ENCODE measurements at places on chromosomes 3 and 15.

DNA sequence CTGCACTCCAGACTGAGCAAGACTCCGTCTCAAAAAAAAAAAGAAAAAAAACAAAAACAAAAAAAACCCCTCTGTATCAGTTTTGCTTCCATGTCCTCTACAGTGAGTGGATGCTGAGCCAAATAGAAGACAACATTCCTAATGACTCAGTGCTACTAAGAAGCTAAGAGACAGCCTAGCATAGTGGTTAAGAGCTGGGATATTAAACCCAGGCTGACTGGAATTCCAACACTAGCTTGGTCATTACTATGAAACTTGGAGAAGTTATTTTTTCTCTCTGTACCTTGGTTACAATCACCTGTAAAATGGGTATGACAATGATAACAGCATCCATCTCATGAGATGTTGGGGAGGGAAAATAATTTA, 60.9 kb upstream of the PYGO1 start:
- no peak for DNase-seq

- no peak for DNase-seq
These were observed 135.3 kb upstream of the ABHD17C start for GRCh38 chr15:80559761-80560160.

- peak; percentile 40 for DNase-seq
These were observed 165.0 kb upstream of the TLE3 start for GRCh38 chr15:70262591-70263274.

GRCh38 chr15:36218991-36219390, 360.4 kb upstream of the CDIN1 start:
- DNase-seq, result no peak

- no peak for DNase-seq
These were observed 319.5 kb downstream of the THSD4 start for GRCh38 chr15:71434774-71435173.

DNA sequence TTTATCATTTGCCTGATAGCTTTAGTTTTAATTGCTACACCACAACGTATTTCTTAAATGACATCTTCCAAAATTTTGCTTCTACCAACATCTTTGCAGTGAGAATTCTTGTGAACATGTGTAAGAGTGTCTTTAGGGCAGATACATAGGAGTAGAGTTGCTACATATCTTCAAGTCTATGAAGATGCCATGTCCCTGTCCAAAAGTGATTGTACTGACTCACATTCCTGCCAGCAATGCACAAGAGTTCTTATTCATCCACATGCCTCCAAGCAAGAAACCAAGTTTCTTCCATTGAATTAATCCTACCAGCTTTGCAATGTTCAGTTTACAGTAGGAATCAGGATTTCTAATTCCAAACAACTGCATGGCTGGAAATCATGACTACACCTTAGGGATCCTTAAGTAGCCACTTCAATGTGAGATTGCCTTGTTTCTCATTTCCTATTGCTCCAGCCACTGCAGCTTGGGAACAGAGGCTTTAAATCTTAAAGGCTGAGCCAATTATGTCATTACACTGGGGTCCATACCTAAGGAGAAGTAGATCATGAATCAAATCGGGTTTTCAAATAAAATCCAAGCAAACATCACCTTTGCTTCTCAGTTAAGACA, 44.5 kb downstream of the BCL2L10 start:
- DNase-seq, result no peak

- no peak for DNase-seq
These were observed 109.7 kb downstream of the MFSD1 start for GRCh38 chr3:158911586-158911985.

- no peak for DNase-seq
These were observed 92.0 kb upstream of the TRIM42 start for GRCh38 chr3:140585828-140586227.

- no peak for DNase-seq
These were observed 86.7 kb upstream of the SELENOK start for GRCh38 chr3:53978386-53978785.

DNA sequence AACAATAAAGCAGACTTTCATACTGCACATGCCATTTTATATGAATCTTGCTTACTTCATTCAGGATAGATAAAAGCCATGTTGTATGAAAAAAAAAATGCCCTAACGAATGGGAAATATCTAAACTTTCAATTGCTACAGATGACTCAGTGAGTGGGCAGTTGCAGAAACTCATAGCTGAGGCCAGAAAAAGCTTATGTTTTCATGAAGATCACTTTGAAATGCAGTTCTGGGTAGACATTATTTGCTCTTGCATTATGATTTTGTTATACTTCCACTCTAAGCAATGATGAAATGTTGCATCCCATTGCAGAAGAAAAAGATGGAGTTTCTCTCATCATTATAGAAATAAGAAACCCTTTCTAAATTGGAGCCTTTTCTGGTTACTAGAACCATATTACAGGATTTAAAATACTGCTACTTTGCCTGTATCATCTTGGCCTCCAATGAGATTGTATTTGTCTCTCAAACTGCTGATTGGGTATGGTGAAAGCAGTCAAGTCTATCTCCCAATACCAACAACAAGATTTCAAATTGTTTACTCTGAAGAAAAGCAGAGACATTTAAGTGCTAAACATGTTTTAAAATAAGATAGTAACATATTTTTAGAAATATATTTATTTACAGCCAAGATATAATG, 17.0 kb downstream of the PEAK1 start:
- peak; percentile 68 for DNase-seq

- no peak for DNase-seq
These were observed 80.4 kb downstream of the IQSEC1 start for GRCh38 chr3:12992629-12993516.

DNA sequence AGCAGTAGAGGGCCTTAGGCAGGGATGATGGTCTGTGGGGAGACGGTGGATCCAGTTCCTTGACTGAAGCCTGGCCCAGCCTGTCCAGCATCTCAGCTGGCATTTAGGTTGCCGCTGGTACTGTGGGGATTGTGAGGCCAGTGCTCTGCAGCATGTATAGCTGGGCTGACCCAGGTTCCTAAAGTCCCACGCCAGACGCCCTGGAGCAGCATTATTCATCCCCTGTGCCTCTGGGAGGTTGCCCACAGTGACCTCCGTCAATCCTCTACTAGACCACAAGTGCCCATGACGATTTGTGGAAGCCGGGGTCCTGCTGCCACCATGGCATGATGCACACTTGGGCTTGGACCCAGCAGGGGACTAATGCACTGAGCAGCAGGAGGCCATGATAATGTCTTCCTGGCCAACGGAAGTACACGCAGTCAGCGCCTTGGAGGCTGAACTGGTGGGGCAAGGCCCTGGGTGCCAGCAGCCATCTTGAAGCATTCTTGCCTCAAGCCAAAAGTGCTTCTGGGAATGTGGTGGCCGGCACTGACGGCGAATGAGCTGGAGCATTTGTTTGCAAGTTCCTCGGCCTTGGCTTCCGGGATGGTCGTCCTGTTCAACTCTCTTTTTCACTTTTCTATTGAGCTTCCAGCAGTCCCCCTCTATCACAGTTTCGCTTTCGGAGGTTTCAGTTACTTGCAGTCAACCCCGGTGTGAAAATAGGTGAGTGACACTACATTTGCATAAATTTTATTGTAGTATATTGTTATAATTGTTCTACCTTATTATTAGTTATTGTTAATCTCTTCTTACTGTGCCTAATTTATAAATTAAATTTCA, 949.4 kb downstream of the ROBO1 start:
- DNase-seq, result no peak

DNA sequence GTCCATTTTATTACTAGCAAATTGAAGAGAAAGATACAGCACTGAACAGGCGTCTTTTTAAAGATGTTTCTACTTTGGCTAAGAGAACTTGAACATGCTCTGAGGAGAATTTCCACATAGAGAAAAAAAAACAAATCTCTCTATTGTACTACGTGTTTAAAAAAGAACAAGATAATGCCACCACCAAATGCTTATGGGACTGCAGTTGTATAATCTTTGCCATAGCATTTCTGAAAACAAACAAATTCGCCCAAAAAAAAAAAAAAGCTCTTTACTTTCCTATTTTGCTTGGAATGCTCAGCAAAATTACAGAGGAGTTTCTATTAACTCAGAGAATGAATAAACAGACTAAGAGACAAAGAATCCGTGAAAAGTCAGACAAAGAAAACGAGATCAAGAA, 114.2 kb downstream of the CNTN3 start:
- DNase-seq, result no peak

- peak; percentile 16 for DNase-seq
These were observed 45.0 kb downstream of the PDHB start for GRCh38 chr3:58388550-58389091.

- peak; percentile 22 for DNase-seq
These were observed 23.1 kb upstream of the CDCP1 start for GRCh38 chr3:45169125-45169904.

DNA sequence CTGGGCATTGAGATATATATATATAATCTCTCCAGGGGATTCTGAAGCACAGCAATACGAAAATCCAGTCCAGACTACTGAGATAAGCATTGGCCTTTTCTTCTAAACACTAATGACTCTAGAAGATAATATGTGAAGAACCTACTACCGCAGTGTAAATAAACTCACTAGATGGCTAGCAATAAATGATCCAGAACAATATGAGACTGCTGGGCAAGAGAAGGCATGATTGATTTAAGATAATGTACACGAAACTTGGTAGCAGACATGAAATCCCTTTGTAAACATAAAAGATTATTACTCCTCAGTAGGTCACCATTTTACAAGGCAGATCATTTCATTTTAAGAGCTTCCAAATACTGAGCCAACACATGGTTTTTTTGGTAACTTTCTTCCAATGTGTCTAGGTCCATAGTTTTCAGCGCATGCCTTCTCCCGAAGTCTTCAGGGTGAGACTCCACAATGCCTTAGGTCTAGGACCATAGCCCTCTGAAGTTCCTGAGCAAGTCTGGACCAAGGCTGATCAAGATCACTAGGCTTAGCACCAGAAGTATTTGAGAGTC, 193.2 kb downstream of the LRRN1 start:
- DNase-seq, result no peak

GRCh38 chr15:86082619-86083380, 3.1 kb downstream of the AGBL1 start:
- no peak for DNase-seq

- DNase-seq, result no peak
These were observed 39.4 kb downstream of the AMOTL2 start for GRCh38 chr3:134334901-134335280.

DNA sequence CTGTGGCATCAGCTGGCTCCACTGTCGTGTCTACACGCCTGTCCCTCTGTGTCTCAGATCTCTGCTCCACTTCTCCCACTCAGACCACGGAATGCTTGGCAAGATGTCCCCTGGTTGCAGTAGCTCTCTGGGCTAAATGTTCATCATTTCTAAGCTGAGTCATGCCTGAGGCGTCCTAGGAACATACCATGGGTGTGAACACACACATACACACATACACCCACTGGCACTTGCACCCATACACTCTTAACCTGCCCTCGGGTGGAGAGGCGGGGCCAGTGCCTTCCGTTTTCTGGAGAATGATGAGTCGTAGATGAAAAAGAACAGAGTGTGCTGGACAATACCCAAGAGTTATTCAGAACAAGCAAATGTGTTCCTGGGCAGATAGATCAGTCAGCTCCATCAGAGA, 72.4 kb downstream of the SENP2 start:
- DNase-seq, result peak; percentile 9

DNA sequence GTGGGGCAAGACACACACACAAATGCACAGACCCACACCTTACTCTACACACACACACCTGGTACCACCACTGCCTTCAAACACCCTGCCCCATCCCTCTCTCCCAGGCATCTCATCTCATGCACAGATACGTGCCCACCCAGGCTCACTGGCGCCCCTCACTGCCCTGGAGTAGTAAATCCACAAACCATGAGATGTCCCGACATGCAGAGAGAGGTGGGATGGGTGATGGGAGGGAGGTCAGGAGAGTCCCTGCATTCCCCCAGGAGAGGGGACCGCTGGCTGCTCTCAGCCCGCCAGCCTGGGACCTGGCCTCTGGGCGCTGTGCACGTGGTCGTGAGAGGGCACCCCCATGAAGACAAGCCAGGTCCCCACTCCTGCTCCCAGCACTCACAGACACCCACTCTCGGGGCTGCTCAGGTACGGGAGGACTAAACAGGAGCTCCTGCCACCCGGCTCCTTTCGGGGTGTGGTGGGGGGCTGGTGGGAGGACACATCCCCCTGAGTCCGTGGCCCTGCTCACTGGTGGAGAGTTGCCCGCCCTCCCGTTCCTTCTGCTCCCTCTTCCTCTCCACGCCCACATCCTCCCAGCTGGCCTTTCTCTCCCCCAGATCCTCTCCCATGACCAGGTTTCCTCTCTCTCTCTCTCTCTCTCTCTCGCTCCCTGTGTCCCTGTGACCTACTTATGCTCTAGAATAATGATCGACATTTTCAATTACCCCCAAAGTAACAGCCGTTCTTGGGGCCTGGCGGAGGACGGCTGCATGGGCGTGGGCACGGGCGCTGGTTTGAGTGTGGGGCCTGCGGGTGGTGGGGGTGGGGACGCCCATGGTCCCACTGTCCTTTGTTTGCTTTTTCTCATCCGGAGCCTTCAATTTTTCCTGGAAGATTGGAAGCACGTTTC, 18.9 kb upstream of the CSPG4 start:
- DNase-seq, result peak; percentile 44

GRCh38 chr3:172859041-172859440, 108.5 kb downstream of the ECT2 start:
- no peak for DNase-seq

- DNase-seq, result peak; percentile 62
These were observed 89.0 kb upstream of the FGF12 start for GRCh38 chr3:192816351-192816750.

- no peak for DNase-seq
These were observed 124.0 kb upstream of the STT3B start for GRCh38 chr3:31408720-31409119.

DNA sequence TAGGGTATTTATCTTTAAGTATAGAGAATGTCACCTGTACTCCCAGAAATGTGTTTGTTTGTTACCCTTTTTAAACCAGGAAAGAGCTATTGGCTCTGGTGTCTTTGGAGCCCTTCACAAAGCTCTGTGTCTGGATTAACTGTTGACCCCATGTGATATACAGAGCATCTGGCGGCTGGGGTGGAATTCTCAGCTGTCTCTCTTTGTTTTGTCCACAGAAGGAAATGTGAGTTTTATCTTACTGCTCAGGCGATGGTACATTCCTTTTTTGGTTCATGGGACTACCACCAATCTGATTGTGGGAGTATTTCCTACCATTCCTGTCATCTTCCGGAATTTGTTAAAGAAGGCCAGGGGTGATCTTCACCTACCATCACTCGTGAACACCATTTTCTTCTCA, 120.3 kb downstream of the AKAP13 start:
- no peak for DNase-seq

All from suppressor macrophage (primary cell).